ENCODE measurements at places on chromosomes 2 and 18.

DNA sequence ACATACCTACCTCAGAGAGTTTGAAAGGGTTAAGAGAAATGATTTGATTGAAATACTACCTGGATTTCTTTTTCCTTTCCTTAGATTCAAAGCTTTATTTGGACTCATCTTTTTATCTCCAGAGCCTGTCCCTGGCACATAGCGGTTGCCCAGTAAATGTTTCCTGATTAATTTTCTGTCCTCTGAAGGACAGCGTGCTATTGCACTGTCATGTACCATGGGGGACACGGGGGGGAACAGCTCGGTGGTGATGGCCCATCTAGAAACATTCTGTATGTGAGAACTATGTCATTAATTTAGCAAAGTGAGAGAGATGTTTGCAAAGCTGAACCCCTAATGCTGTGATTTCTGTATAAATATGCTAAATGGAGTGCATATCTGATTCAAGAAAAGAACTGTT lies 26.4 kb upstream of the CABYR start:
- no peak for DNase-seq

- no peak for DNase-seq
Observed at GRCh38 chr2:163044114-163044513, 205.5 kb upstream of the KCNH7 start.

DNA sequence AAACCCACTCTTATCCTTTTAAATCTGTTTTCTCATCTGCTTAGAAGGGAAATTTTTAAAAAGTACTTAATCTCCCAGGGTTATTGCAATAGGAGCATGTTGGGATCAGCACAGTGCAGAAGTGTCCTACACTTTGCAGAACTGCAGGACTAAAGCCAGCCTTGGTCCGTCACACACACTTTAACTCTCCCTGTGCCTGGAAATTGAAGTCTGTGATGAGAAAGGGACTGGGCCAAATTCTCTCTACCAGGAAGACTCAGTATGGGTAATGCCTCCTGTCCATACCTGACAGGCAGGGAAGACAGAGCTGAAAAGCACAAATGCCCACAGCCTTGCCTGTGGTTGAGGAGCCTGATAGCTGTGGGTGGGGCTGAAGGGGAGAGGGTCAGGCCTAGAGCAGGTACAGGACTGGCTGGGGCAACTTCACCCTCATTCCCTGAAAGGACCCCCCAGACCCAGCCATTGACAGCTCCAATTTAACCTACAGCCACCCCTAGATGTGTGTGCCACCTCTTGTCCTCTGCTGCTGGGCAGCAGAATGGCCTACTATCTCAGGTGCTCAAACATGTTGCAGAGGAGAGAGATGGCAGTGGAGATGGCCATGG lies 377.2 kb upstream of the KLHL29 start:
- DNase-seq = no peak

- DNase-seq = no peak
Observed at GRCh38 chr2:120439637-120440384, 93.9 kb downstream of the INHBB start.

DNA sequence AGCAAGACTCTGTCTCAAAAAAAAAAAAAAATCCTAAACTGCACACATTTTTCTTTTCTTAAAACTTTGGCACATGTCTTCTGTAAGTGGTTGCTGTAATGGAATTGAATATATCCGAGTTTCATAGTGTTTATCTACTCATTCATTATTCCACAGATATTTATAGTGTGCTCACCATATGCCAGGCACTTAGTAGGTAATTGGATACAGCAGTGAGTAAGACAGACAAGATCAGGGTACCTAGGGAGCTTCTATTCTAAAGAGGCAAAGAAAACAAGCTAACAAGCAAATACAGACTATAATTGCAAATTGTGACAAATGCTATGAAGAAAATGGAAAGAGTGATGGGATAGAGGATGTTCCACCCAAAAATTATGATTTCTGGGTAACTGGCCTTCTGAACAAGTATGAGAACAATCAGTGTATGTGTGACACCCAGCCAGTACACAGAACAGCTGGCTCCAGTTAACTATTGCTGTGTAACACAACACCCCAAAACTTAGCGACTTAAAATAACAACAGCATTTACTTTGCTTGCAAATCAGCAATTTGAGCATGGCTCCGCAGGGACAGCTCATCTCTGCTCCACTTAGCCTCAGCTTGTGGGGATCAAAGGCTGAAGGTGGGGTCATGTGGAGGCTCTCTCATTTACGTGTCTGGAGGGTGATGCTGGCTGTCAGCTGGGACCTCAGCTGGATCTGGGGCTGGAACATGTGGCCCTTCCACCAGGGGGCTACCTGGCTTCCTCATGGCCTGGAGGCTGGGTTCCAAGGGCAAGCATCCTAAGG lies 224.9 kb downstream of the INSIG2 start:
- DNase-seq = peak; percentile 15

- DNase-seq = no peak
Observed at GRCh38 chr18:46013484-46014189, 46.5 kb upstream of the EPG5 start.

- no peak for DNase-seq
Observed at GRCh38 chr2:203871371-203871983, 3.9 kb downstream of the CTLA4 start.

DNA sequence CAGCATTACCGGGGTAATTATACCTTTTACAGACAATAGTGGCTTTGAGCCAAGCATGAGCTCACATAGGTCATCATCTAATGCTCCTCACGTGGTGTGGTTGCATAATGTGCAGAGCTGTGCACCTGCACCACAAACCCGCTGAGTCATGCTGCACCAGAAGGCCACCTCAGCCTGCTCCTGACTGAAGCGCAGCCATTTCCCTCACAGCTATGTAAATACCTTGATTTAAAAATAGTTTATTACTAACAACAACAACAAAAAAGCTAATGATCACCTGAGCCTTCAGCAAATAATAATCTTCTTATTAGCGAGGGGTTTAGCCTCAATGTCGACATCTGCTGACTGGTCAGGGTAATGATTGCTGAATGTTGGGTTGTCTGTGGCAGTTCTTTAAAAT lies 238.8 kb downstream of the MBD5 start:
- no peak for DNase-seq

DNA sequence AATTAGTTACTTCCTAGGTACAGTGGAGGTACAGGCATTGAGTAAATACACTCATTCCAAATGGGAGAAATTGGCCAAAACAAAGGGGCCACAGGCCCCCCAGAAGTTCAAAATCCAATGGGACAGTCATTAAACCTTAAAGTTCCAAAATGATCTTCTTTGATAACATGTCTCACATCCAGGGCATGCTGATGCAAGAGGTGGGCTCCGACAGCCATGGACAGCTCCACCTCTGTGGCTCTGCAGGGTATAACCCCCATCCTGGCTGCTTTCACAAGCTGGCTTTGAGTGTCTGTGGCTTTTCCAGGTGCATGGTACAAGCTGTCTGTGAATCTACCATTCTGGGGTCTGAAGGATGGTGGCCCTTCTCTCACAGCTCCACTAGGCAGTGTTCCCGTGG lies 488.7 kb downstream of the DCDC2C start:
- no peak for DNase-seq

DNA sequence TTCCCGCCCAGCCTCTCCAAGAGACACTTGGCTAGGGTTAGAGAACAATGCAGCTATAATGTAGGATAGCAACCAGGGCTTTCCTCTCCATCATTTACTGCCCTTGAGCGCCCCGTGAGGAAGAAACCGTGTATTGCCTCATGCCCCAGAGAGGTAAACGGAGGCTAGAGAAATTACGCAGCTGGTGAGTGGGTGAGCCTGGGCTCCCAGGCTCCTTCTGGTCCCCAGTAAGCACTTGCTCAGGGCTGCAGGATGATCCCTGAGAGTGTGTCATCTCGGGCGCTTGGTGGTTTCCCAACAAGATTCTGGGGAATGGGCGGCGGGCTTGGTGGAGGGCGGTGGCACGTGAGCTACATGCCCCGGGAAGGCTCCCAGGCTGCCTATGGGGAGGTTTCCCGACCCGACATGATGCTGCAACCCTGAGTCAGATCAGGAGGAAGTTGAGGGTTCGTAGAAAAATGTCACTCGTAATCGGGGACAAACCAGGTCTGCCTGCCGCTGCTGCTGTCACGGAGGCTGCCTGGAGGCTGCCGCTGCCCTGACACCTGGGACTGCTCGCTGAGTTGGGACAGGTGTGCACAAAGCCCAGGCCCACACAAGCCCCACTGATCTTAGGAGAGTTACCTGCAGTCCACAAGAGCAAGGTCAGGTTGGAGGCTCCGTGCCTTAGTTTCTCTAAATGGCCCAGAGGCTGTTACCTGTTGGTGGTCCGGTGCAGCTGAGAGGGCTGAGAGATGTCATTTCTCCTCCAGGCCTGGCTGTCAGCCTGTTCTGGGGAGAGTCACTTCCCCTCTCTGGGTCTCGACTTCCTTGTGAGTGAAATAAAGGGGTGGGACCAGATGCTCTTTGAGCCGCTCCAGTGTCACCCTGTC lies at the start of gene GPR55:
TSS of gene GPR55 (minus strand) at position 773 of the 872 bp plus-strand sequence. CDS start 14,280 bp downstream, outside the sequence.
- no peak for DNase-seq

GRCh38 chr18:79578396-79579260 lies 101.0 kb upstream of the CTDP1 start:
- no peak for DNase-seq

- DNase-seq = peak; percentile 74
Observed at GRCh38 chr2:205405194-205405593, 277.1 kb upstream of the NRP2 start.

- no peak for DNase-seq
Observed at GRCh38 chr2:170354388-170354787, 176.4 kb downstream of the MYO3B start.

GRCh38 chr2:142865924-142866323 lies 11.5 kb upstream of the KYNU start:
- no peak for DNase-seq

DNA sequence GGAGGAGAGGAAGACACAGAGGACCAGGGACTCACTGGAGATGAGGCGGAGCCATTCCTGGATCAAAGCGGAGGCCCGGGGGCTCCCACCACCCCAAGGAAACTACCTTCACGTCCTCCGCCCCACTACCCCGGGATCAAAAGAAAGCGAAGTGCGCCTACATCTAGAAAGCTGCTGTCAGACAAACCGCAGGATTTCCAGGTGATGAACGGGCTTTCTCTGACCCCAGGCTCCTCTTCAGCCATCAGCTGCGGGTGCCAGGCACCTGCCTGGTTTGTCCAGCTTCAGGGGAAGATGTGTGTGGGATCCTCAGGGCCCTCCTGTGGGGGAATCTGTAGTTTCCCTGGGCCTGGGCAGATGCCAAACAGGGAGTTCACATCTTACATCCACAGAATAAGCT lies 60.4 kb downstream of the DYSF start:
- no peak for DNase-seq

GRCh38 chr2:135227386-135227785 lies 175.3 kb downstream of the RAB3GAP1 start:
- DNase-seq = no peak

GRCh38 chr18:24071029-24071428 lies 56.5 kb downstream of the TTC39C start:
- DNase-seq = no peak

DNA sequence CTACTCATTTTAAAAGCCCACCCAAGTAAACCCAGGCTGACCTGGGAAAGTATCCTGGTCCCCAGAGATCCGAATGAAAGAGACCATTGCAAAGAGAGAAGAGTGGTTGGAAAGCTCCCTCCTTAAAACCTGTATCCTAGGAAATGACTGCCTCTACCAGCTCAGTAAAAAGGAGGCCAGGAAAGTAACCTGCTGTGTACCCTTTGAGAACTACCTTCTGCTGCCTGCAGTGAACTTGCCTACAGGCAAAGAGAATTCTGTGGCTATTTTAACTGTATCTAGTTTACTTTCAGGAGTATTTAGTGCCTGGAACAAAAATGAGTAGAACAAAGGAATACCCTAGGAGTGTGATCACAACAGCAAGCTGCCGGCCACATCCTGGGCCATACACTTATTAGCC lies 641.7 kb upstream of the NRXN1 start:
- DNase-seq = no peak

GRCh38 chr2:70984576-70985282 lies 6.3 kb downstream of the ANKRD53 start:
- peak; percentile 17 for DNase-seq
